ENCODE measurements at places on chromosomes 12 and 14. TPM values are rescaled to one million over a fixed set of nuclear protein-coding genes. Genes with fewer than 3 reads are reported as not detected.

GRCh38 chr12:59737725-59738463 lies 142.1 kb downstream of the SLC16A7 start:
- no peak for DNase-seq

Gene CELA1
- total RNA-seq, result 0.50 TPM

- no peak for DNase-seq
Measured at GRCh38 chr12:128643155-128643554, 180.6 kb downstream of the SLC15A4 start.

Gene MEG3
- 0.21 TPM for total RNA-seq

DNA sequence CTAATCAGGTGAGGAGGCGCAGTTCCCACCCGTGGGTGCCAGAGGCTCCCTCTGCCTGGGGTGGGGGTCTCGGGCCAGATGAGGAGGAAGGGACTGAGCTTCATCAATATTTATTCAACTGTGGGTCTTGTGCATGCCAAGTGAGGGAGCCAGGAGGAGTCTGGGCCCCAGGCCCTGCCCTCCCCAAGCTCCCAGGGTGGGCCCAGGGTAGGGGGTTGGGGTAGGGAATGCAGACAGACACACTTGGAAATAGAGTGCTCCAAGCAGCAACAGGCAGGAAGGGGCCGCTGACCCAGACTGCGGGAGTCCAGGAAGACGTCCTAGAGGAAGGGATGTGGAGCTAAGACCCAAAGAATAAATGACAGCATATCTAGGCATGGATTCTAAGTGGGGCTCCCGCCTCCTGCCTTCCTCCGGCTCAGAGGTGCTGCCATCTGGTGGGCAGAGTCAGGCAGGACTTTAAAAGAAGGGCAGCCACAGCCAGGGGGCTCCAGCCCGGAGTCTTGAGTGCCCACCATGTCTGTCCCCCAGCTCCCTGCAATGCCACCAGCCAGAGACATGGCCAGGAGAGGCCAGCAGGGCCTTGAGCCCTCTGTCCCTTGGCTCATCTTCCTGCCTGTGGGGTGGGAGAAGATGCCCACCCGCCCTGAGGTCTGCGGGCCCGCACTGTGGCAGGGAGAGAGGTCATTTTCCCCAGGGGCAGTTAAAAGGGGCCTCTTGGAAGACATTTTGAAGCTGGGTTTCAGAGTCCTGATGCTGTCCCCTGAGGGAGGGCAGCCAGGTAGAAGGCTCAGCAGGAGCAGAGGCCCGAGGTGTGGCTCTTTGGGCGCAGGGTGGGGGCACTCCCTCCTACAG lies 70.1 kb downstream of the PHETA1 start:
- DNase-seq, result peak; percentile 24

Gene CAPS2
- total RNA-seq, result 1.1 TPM

Gene TBX5
- total RNA-seq, result not detected

Gene SIX6
- total RNA-seq, result not detected

GRCh38 chr12:93177208-93178153 lies 200.2 kb upstream of the NUDT4 start:
- no peak for DNase-seq

DNA sequence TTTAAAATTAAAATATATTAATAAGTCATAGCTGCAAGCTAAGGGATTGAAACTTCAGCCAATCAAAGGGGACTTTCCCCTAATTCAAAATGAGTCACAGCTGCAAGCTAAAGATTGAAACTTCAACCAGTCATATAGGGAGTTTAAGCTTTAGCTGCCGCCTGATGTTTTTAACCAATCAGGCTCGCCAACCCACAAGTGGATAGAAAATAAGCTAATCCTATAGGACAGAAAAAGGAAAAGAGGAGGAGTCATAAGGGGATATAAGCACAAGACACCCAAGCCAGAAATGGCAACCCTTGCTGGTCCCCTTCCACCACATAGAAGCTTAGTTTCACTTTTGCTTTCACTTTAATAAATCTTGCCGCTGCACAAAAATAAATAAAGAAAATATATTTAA lies 1154.6 kb downstream of the GALC start:
- no peak for DNase-seq

DNA sequence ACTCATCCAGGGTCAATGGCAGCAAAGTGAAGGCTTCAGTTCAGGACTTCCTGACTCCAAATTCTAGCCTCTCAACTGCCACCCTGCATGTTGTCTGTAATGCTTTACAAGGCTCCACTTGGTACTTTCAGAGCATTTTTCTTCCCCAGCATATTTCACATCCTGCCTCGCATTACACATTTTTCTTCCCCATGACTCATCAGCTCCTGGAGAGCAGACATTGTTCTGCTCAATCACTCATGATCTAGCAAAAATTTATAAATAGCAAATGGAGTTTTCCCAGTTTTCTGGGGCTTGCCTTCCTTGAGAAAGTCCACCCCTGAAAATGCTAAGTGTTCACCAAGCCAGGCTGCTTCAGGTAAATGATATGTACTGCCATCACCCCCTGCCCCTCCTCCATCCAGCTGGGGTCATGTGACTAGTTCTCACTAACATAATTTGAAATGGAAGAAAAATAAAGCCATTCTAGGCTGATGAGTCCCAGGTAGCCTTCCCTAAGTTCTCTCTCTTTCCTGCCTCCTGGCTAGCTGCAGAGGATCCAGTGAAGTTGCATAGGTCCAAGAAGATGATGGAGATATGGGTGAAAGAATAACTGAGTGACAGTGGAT lies 69.4 kb downstream of the ARMH4 start:
- no peak for DNase-seq

GRCh38 chr12:68761901-68762630 lies 16.1 kb downstream of the SLC35E3 start:
- DNase-seq, result no peak

DNA sequence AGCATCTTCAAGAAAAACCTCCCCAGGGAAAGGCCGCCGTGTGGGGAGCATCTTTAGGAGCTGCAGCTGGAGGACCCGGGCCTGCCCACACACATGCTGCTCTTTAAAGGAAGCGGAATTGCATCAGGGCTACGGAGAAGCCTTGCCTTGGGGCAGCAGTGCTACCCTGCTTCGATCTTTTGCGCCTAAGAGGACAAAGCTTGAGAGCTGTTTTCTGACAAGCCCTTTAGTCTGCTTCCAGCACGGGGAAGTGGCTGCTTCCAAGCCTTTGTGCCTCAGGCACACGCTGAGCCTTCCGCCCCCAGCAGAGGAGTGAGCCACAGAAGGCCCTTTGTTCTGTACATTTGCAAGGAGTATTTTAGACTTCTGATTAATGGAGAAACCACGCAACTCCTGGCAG lies 31.5 kb downstream of the COA8 start:
- DNase-seq, result no peak

- no peak for DNase-seq
Measured at GRCh38 chr14:56322531-56322930, 204.3 kb downstream of the PELI2 start.

- DNase-seq, result no peak
Measured at GRCh38 chr14:67395086-67395875, 16.7 kb downstream of the PLEK2 start.

Gene NCKAP5L
- total RNA-seq, result 9.3 TPM
